Posterior cingulate gyrus (tissue), 11 donors: ENCODE measurements at places on chromosomes 5 and 9.

DNA sequence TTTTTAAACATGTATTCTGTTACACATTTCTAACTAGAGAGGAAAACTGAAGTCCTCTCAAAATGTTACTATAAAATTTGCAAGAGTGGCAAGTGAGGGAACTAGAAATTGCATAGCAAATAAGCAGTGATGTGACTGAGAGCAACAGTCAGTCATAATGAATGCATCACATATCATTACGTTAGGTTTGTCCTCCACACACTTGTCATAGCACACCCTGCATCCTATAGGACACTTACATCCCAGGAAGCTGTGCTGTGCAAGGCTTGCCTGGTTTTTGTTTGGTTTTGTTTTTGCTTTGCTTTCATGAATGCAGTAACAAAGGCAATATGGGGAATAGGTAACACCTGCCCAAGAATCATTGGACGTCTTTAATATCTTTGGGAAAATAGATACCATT, 10.8 kb downstream of the NFIB start:
- no peak for DNase-seq

- DNase-seq = no peak
Measured at GRCh38 chr5:33332804-33333203, 108.0 kb upstream of the TARS1 start.

DNA sequence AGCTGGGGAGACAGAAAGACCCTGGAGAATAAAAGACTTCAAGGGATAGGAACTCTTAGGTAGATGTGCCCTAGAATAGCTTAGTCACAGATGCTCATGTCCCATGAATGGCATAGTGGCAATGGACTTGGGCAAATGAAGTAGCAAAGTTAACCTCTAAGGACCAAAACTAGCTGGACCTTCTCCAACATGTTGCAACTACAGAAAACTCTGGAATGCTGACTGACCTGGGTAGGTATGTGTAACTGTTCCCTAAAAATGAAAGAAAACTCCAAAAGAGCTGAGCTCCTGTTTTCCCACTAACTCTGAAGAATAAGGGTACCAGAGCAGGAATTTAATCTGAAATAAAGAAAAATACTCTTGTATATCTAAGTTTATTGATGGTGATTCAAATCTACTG, 12.5 kb upstream of the LPAR1 start:
- no peak for DNase-seq

DNA sequence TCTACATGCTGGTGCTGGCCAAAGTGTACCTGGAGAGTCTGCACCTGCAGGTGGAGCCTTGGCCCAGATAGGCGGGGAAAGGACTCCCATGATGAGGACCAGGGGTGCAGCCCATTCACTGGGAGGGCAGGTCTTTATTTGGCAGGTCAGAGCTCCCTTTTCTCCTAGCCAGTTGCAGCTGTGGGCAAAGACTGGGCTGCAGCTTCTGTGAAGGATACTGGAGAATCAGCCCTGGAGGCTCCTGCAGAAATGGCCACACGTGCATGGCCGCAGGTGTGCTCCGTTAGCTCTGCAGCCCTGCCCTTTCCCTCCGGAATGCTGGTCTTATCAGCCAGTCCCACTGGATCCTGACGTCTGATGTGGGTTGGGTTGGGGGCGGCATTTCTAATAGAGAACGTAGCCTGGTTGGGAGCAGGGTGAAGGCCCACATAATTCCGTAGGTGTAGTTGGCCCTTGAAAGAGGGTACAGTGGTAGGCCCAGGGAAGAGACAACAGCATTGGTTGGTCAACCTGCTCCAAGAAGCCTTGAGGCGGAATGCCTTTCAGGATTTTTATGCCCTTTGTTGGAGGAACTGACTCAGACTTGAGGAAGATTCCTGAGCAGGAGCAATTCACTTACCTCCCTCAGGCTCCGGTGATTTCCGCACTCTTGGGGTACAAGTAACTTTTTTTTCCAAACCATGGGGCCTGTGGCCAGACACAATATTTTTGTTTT, 22.0 kb upstream of the TIFAB start:
- DNase-seq = no peak

- no peak for DNase-seq
Measured at GRCh38 chr5:68646144-68646543, 430.6 kb downstream of the PIK3R1 start.

GRCh38 chr9:2691212-2691611, 26.1 kb upstream of the KCNV2 start:
- no peak for DNase-seq

GRCh38 chr5:175444060-175444904, at the start of gene DRD1:
Gene DRD1, minus strand, starts transcription at chr5:175444182. Its CDS starts 1,083 bp downstream, at chr5:175443099.
- DNase-seq = no peak

GRCh38 chr9:16316911-16317817, 553.3 kb downstream of the BNC2 start:
- no peak for DNase-seq

DNA sequence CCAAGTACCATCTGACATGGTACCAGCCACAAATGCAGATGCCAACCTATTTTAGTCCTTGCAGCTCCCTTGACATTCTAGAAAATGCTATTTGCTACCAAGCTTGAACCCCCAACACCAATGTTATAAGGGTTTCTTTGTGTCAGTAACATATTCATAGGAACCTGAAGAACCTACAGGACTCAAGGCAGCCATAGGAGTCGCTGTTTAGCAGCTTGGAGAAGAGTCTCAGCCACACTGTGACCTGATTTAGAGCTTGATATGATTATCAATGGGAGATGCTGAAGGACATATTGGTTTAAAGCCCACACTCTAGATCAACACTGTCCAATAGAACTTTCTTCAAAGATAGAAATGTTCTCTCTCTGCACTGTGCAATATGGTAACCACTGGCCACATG, 6.4 kb upstream of the ZFR start:
- no peak for DNase-seq

GRCh38 chr9:77744841-77745430, 96.8 kb upstream of the GNA14 start:
- no peak for DNase-seq

DNA sequence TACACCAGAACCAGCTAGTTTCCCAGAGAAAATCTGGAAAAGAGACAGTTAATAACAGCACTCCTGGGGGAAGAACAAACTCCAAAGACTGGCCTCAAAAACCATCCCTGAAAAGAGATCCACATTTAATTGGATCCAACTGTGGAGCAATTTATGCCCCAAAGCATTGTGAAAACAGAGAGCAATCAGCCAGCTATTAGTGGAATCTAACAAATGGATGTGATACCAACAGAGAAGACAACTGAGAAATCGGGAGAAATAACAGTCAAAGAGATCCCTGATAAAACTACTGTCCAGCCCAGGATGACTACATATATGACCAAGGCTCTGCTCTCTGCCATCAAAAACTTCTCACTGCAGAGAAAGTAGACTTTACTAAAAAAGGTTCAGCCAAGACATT, 40.5 kb upstream of the TRIO start:
- DNase-seq = no peak

- no peak for DNase-seq
Measured at GRCh38 chr9:104774831-104775573, 11.1 kb downstream of the NIPSNAP3B start.

GRCh38 chr5:115544043-115544435, 536 bp downstream of the FEM1C start:
- DNase-seq = no peak

DNA sequence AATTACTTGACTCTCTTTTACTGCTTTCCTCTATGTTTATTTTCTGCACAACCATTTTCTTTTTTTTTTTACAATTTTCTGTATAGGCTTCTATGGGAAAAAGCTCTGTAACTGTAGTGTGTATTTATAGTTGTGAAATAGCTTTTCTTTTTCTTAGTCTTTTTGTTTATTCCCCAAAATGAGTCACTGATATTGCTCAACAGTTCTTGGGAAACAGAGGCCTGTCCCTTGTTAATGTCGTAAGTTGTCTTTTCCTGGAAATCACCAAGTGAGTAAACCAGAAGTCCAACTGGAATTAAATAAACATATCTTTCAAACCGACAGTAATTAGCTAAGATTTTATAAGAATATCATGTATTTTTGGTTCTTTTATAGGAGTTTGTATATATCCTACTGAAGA, 325.1 kb upstream of the PRR16 start:
- DNase-seq = no peak

GRCh38 chr9:134962065-134962972, 44.6 kb upstream of the FCN1 start:
- no peak for DNase-seq

DNA sequence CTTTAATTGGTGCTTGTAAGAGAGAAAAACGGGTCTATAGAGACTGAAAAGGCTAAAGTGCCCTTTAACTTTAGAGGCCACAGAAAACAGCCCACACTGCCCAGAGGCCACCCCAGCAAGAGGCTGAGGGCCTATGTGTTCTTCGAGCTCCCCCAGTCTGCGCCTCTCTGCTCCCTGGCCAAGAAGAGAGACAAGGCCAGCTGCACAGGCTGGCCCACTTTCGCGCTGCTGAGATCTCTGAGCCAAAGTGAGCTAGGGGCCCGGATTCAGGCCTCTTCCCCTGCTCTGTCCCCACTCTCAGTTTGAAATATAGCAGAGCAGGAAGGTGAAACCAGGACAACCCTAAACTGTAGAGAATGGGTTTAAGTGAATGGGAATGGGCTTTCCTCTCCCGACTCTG, 132.0 kb upstream of the TRIM32 start:
- no peak for DNase-seq

- no peak for DNase-seq
Measured at GRCh38 chr5:72353046-72353445, 32.9 kb downstream of the PTCD2 start.

- DNase-seq = peak; percentile 89
Measured at GRCh38 chr5:179166886-179167841, 107.0 kb downstream of the ZNF354C start.

DNA sequence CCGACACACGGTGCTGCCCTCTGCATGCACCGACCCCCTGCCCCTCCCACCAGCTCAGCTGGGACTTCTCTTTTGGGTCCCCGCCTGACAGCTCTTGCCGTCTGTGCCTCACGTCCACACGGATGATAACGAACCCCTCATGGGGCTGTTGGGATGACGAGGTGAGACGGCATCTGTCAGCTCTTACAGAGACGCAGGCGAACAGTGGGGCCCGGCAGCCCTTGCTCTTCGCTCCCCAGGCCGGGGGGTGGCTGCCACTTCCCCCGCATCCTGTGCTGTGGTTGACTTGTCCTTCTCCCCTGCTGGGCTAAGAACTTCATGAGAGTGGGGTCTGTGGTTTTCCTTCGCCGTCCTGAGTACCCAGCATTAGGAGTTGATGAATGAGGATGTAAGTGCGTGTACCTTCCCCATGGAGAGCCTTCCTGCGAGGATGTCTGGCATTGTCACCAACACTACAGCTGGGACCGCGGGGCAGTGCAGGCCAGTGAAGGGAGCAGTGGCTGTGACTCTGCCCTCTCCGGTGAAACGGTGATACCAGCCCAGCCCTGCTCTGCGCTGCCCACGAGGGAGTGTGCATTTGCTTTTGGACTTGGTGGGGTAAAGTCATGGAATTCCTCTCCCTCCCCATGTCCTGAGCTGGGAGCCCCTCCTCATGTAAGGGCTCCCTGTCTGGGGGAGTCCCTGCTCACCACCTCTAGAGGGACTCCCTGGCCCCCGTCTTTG, 23.2 kb downstream of the HK3 start:
- no peak for DNase-seq

GRCh38 chr5:60036192-60036938, 142.8 kb upstream of the PDE4D start:
- no peak for DNase-seq

- no peak for DNase-seq
Measured at GRCh38 chr5:173246135-173246495, 11.1 kb upstream of the NKX2-5 start.

DNA sequence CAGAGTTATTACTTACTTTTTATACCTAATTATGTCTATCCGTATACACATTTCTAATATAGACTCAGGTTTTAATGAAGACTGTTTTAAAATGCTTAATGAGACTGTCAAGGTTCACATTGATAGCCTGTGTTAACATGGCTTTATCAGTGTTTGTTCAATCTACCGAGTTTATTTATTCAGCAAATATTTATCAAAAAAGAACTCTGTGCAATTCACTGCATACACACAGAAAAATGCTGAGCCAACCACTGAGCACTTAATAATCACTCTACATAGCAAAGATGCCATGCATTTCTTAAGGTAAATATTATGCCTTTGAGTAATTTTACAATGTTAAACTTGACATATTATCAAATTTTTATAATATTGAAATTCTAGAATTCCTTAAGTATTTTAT, 428.2 kb downstream of the ANXA1 start:
- no peak for DNase-seq

- DNase-seq = no peak
Measured at GRCh38 chr5:37717613-37718431, 122.0 kb downstream of the GDNF start.

DNA sequence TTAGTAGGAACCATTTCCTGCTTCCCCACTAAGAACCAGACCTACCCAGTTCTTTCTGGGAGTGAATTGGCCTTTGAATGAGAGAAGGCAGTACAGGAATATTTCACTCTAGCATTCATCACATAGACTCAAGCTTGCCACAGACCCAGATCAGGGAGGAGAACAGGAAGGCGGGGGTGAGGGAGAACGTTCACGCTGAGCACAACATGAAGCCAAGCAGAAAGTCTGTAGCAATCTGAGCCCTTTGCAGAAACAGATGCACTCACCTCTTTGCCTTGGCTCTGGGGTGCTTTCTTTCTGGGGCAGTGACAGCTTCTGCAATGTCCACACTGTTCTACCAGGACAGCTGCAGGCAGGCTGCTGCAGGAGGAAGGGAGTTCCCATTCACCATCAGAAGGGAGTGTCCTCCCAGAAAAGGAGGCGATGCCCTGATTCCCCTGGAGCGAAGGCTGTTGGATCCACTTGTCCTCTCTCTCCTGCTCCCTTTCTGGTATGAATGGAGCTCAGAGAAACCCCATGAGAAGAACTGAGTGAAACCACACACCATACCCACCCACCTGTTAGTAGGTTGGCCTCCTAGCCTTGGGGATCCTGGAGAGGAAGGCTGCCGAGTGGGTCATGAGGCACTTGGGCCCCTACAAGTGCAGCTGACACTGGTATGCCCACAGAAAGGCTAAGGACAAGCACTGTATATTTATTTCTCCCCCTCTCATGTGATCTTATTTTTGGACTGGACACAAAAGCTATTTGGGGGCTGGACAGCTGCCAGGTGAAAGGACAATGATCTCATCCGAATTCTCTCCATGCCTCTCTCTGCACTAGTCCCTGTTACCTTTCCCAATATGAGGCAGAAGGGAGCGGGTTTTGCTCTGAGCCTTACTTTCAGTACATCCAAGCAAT, 11.7 kb upstream of the FGF1 start:
- no peak for DNase-seq

DNA sequence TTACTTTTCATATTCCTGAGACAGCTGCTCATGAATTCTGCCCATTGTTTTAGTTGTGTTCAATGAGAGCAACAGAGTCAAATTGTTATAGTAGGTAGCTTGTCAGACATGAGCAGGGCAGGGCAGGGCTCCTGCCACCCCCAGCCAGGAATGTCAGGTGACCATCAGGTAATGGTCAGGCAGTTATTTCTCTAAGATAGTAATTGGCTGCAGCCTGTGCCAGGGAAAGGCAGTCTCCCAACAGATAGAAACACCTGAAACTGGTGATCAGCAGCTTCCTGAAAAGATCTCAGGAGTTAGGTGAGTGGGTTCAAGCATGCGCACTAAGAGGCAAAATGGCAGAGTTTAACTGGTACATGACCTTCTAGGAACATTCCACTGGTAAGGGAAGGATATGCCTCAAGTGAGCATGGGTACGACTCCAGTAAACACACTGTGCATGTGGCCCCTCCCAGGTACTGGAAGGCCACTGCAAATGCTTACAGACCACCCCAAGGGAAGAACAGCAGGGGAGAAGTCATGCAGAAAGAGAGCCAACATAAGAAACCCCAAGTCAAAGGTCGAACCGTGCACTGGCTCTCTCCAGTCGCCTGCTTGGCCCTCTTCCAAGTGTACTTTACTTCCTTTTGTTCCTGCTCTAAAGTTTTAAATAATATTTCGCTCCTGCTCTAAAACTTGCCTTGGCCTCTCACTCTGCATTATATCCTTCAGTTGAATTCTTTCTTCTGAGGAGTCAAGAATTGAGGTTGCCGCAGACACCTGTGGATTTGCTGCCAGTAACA, 25.1 kb downstream of the CARTPT start:
- DNase-seq = no peak
